ENCODE measurements at places on chromosomes 5 and 9.

DNA sequence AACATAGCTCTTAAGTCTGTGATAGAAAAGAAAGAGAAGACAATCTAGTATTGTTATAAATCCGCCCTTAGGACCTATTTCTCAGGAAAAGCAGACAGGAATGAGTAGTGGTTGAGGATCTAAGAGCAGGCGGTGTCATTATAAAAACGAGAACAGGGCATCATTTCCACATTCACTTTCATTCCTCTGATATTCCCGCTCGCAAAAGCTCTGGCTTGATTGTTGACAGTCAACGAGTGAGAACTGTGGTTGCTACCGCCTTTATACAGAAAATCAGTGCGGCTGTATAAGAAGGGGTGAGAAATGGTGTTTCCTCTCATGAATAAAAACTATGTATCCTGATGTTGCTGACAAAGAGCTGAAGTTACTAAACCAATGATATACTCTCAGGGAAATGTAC, 1409.6 kb upstream of the WWC1 start:
- no peak for DNase-seq

- no peak for DNase-seq
Observed at GRCh38 chr9:111945216-111945615, 48.6 kb downstream of the UGCG start.

DNA sequence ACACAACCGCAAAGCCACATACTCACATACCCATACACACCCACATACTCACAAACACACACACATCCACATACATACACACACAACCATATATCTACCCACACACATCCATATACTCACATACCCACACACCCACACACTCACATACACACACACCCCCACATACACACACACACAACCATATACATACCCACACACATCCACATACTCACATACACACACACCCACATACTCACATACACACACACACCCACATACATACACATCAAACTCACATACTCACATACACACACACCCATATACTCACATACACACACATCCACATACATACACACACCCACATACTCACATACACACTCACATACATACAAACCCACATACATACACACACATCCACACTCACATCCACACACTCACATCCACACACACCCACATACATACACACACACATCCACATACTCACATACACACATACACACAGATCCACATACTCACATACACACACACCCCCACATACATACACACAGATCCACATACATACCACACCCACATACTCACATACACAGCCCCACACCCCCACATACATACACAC, 220.0 kb downstream of the ADAMTS12 start:
- DNase-seq, result no peak

DNA sequence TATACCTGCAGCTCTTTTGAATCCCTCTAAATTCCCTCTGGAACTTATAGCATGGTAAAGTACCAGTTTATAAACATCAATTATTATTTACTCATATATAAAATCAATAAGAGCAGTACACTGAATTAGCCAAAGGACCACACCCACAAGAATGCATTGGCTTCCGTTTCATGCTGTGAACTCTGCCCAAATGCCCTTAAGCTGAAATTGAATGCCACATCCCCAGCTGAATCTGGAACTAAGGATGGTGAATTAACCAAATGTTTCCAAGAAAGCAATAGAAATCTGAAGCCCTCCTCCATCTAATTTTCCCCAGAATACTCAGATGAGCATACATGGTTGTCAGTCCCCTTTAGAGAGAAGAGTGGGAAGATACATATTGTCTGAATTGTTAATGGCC, 436.4 kb upstream of the FTMT start:
- DNase-seq, result no peak

GRCh38 chr5:21152611-21153010, 1164.6 kb upstream of the CDH18 start:
- DNase-seq, result no peak

Measured in CD4-positive, alpha-beta T cell treated with Interleukin-17A for 4 hours (primary cell).